Temporal lobe (tissue), 4 donors: ENCODE measurements at places on chromosomes 6 and 20. TPM values are rescaled to one million over a fixed set of nuclear protein-coding genes. Genes with fewer than 3 reads are reported as not detected.

The EPPIN gene
- not detected for total RNA-seq

The CD93 gene
- total RNA-seq = 11.3 TPM

The ROMO1 gene
- 35.9 TPM for total RNA-seq

The PDYN gene
- 4.9 TPM for total RNA-seq
